ENCODE measurements at places on chromosomes 5 and 9.

- DNase-seq, result no peak
These were observed 355.1 kb upstream of the GRIA1 start for GRCh38 chr5:153135411-153135810.

DNA sequence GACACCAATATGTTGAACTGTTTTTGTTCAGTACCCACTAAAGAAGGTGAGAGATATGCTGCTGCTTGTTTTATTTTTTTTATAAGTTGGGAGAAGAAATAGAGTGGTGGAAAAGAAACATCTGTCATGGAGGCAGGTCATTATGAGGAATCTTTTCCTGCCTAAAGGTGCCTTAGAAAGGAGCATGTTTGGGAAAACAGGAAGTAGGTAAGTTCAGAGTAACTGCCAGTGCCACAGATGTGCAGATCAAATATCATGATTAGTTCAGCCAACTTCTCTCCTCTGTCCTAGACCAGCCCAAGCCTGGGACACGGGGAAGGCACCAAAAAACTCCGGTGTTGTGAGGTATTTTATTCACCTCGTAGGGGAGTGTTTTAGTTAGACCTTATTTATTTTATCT is 144.2 kb downstream of the MAN2A1 start:
- no peak for DNase-seq

- DNase-seq, result no peak
These were observed 3.5 kb upstream of the MSX2 start for GRCh38 chr5:174720612-174721529.

- DNase-seq, result no peak
These were observed 20.2 kb downstream of the NIPSNAP3B start for GRCh38 chr9:104784098-104784497.

DNA sequence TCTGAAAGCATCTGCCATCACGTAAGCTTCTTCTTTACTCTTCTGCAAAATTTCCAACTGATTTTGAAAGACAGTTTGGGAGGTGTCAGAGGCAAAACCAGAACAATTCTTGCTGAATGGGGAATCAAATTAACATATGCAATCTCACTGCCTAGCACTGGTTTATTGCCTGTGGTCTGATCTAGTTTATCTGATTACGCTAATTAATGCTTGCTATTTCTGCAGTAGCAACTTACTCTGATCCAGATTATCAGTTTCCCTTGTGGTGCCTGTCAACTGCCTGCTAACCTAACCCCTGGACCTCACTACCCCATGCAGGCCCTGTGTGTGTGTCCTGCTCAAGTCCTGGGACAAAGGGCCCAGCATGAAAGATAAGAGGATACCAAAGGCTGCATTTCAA is 40.3 kb downstream of the CCDC125 start:
- DNase-seq, result no peak

DNA sequence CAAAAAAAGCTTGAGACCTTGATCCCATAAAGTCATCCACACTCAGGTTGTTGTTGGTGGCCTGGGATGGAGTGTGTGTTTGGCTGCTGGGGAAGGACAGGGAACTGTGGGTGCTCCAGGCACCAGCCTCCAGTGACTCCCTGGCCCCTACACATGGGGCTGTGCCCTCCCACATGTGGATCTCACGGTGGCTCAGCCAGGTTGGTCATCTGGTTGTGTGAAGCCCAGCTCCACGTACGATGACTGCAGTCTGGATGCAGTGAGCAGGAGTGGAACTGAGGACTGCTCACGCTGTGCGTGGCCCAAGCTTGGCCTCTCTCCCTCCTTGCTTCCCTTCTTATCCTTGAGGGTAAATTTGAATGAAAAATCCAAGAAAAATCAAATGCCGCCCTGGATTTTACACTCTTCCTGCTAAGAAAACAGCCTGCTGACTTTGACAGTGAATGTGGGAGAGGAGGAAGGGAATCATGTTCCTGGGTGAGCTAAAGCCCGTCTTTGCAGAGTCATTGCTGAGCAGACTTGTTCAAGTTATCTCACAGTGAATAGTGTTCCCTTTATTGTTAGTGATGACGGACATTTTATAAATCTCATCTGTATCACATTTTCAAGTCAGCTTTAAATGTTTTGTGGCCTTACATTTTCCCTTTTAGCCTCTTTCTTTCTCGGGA is 65.1 kb upstream of the CACNA1B start:
- DNase-seq, result no peak

- no peak for DNase-seq
These were observed 43.0 kb downstream of the PARP8 start for GRCh38 chr5:50709471-50709870.

DNA sequence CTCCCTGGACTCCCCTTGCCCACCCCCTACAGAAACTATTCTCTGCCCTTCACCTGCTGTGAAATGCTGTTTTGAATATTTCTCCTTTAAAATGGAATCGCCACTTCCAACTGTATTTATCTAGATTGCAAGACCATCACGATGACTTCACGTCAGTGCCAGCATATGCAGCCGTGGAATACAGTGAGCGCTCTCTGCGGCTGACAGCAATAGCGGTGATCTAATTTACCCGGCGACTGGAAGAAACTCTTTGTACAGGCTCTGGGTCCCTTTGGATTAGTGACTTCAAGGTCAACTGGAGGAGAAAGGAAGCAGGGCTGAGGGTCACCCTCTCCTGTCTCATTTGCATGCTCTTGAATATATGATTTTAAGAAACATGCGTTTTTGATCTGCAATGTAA is 192.0 kb downstream of the IRX1 start:
- DNase-seq, result no peak

DNA sequence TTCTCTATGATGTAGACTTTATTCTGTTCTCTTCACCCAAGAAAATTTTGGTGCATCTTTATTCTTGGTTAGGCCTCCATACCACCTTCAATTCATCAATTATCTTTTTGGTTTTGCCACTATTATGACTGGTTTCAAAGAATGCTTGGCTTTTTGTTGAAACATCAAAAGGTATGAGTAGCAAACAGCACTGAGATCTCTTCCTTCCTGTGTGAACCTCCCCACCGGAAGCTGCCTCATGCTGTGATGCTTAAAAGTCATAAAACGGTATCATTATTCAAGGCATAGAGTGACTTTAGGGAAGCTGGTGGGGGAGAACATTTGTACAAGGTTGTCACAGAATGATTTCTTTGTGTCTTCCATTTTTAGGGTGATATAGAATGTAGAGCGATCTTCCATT is 70.6 kb downstream of the IQGAP2 start:
- DNase-seq, result no peak

GRCh38 chr5:163489055-163489744 is 16.2 kb upstream of the MAT2B start:
- DNase-seq, result no peak

- no peak for DNase-seq
These were observed 46.6 kb downstream of the ARHGAP26 start for GRCh38 chr5:142816531-142817430.

DNA sequence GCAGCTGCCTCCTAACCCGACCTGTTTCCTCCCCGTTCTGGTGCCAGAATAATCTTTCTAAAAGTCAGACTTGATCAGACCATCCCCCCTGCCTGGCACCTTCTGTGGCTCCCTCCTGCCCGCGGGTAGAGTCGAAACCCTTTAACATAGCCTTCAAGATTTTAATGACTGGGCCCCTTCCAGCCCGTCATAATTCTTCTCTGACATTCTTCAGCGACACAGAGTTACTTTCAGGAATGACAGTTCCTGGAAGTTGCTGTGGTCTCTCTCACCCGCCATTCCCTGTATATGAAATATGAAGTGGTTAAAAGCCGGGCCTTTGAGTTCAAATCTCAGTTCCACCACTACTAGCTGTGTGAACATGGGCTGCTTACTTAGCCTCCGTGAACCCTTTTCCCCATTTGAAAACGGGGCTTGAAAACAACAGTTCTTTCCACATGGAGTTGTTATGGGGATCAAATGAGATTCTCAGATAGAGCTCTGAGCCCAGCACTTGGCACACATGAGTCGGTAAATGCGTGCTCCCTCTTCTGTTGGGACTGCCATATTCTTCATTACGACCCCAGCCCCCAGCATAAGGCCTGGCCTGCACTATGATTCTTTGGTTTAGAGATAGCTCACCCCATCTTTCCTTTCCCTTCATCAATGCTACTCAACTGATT is 737 bp downstream of the NANS start:
- no peak for DNase-seq

GRCh38 chr9:86303316-86303975 is 21.1 kb upstream of the ISCA1 start:
- DNase-seq, result no peak

DNA sequence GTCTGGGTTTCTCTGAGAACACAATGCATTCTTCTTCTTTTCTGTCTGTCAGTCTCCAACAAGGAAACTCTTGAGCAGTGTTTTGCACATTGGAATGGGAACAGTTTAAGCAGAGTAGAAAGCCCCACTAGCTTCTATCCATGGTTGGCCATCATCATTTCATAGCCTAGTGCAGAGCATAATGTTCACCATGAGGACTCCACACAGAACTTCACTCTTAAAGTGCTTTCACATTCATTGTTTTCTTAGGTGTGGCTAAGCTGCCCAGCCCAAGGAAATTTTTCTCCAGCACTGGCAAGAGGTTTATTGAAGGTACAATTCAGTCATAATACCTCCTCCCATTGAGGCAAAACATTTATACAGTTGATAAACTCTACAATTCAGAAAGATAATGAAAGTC is 503.0 kb upstream of the CD180 start:
- no peak for DNase-seq

DNA sequence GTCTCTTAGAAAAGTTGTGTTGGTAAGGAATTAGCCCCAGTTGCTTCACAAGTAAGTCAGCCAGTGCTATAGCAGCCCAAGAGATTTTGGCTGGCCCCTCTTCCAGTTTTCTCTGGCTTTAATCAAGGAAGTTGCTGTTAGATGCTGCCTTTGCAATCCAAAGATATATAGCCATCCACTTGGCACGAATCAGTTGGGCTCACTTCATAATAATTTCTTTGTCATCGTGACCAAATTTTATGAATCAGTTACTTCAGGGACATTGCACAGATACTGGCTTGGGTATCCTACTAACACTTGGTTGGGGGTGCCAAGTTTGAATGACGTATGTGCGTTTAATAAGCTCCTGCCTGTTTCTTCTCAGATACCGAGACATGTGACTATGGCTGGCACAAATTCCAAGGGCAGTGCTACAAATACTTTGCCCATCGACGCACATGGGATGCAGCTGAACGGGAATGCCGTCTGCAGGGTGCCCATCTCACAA is 81.5 kb downstream of the VCAN start:
- DNase-seq, result no peak

DNA sequence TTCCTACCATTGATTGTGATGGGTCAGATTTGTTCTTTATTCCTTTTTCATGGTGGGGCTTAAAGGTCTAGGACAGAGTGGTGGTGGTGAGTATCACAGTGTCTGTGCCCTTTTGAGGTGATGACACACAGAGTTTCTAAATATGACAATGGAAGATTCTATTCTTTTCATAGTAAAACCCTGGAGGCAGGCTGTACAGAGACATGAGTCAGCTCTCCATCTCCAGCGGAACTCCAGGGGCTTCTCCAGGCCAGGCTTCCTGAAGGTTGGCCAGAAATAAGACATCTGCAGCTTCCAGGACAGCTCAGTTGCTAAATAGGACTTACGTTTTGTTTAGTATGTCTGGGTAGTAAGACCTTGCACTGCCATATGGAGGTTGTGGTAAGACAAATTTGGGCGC is 229.5 kb downstream of the CD180 start:
- DNase-seq, result no peak

DNA sequence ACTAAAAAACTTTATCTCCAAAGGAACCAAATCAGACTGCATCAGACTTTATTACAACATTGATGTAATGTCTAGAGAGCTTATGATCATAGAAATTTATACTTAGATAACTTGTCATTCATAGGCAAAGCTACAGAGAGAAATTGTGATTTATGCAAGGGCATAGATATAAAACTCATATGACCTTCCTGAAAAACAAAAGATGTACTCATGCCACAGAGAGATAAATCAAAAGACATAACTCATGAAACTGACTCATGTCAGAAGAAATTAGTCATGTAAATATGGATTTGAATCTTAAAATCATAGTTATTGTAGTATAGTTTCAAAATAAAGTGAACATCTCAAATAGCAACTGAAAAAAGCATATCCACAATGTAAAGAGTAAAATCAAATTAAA is 186.2 kb downstream of the GABBR2 start:
- DNase-seq, result no peak

DNA sequence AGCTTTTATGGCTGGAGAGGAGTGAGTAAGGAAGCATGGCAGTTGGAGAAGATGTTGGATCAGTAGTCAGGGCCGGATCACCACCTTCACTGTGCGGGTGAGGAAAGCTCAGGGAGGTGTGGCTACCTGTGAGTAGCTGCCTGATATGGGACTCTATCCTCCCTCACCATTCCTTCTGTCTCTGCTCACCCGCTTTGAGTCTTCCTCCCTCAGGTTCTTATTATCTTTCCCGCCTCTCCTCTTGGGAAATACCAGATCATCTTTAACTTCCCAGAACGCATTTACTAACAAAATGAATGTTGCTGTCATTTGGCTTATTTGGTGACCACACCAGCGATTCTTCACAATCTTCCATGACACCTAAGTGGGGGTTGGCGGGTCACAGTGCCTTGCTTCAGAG is 140.7 kb upstream of the GPR151 start:
- DNase-seq, result no peak

GRCh38 chr5:61771808-61772207 is 439.8 kb downstream of the ZSWIM6 start:
- DNase-seq, result no peak

DNA sequence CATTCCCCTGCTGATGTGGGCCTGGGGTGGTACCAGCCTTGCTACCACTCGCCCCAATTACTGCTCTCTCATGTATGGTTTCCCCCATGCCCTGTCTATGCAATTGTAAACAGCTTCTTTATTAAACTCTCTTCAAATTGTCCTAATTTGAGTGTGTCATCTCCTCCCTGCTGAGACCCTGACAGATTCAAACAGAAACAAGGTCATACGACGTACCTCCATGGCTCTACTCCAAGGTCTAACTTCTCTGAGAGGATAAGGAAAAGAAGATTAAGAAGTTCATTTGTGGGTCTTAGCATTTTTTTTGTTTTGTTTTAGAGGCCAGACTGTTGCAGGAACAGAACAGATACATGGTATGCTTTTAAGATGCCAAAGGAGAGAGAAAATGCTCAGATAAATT is 38.0 kb downstream of the ABITRAM start:
- no peak for DNase-seq

DNA sequence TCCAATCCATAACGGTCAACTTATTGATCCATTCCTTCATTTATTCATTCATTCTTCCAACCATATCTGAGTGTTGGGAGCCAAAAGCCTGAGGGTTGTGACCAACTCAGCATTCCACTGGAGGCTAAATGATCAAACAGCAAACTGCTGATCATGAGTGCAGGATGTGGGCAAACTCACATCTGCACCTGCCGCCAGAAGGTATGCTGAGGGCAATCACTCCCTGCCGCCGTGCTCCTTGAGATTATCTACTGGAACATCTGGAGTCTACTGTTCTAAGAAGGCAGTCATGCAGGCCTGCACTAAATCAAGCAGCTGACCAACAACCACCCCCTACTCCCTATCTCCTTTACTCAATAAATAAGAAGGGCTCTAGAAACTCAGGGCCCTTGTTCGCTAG is 184.0 kb downstream of the TTLL11 start:
- DNase-seq, result no peak

- no peak for DNase-seq
These were observed 95.1 kb downstream of the MAP1B start for GRCh38 chr5:72202331-72202825.

All from NCI-H774 (cell line).